ENCODE measurements at places on chromosomes 4 and X.

DNA sequence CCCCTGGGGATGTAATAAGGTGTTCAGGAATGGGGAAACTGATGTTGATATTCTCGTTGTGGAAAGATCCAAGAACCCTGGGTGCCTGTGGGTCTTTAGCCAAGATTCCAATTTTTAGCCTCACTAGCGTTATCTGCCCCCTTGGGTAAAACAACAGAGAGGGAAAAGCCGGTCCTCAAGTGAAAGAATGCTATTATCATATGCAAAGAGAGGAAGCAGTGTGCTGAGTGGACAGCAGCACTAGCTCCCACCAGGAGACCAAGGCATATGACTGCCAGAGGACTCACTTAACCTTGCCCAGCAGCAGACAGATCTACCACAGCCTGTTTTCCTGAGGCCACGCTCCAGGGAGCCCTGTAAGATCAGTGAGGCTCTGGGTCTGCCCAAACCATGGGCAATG lies 257.9 kb upstream of the CPEB2 start:
- DNase-seq = no peak

DNA sequence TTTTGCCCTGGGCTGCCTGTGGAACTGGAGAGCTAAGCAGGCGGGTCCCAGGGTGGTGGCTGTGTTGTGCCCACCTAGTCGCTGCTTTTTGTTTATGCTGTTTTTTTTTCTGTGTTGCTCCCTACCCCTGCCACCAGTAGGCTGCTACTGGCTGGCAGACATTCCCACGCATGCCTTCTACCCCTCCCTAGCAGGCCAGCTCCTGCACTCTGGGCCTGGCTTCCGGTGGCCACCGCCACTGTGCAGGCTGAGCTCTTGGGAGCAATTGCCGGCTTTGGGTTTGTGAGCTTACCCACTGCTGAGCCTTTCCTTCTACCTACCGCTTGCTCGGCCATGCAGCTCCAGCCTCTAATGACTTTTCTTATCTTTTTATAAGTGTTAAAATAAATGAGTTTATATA lies 57.6 kb downstream of the RBM46 start:
- no peak for DNase-seq

DNA sequence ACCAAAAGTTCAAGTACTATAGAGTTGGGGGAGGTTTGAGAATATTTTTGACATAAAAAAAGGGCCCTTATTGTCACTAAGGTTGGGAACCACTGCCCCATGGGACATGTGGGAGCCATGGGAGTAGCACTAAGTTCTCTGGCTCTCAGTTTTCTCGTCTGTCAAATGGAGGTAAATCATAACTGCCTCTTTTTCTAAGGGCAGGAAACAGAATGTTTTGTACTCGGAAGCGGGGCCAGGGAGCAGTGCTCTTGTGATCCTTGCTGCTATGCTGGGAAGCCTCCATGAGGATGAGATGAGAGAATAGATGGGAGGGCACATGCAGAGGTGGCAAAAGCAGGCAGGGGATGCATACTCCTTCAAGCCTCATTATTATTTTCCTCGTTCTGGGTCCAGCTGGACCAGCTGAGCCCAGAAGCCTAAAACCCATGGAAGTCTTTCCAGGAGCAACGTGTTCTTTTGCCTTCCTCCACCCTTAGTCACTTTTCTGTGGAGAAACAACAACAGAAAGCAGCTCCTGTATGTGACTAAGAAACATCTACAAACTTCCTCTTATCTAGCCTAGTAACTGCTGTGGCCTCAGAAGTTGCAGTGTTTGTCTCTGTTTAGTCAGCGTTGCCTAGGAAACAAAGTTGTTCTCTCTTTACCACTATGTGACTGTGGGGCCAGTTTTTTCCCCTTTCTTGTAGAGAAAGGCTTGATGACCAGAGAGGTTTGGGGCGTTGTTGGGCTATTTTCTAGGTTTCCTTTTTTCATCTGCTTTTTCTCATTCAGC lies 64.8 kb downstream of the TSC22D3 start:
- no peak for DNase-seq

DNA sequence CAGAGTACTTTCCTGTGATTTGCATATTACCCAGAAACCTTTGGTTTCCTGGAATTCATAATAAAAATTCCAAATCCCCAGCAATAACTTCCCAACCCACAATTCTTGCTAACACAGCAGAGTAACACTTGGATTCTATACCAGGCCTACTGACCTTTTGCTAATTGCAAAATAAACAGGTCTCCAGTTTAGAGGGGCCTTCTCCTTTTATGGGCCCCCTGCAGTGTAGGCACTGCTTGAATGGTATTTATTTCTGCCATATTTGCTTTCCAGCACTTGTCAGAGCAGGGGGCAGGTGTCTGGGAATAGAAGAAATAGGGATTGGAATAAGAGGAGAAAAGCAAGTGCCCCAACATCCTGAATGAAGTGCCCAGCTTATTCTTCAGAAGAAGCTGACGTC lies 25.3 kb upstream of the GPC3 start:
- DNase-seq = no peak

DNA sequence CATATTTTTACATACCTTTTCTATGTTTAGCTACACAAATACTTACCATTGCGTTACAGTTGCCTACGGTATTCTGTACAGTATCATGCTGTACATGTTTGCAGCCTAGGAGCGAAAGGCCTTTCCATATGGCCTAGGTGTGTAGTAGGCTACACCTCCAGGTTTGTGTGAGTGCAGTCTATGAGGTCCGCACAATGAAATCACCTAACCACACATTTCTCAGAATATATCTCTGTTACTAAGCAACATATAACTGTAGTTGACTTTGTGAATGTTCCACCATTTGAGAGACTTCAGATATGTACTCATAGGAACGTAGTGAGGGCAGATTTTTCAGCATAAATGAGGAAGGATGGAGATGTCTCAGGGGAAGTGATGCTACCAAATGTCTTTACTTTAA lies 62.6 kb downstream of the WWC2 start:
- no peak for DNase-seq

DNA sequence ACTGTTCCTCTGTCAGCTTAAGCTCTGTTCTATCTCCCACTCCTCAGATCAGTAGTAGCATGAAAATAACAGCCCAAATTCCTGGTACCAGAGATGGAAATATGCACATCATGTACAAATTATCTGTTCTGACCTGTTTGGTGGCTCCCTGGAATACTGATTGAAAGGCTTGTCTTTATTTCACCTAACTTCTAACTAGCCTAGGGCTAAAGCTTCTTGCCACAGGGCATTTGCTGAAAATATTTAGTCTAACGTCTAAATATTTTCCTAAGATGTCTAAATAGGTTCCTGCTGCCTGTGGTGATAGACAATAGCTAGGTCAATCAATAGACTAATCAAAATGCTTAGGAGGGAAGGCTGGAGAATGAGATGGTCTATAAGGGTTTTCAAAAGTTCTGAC lies 12.9 kb upstream of the PRMT9 start:
- DNase-seq = no peak

DNA sequence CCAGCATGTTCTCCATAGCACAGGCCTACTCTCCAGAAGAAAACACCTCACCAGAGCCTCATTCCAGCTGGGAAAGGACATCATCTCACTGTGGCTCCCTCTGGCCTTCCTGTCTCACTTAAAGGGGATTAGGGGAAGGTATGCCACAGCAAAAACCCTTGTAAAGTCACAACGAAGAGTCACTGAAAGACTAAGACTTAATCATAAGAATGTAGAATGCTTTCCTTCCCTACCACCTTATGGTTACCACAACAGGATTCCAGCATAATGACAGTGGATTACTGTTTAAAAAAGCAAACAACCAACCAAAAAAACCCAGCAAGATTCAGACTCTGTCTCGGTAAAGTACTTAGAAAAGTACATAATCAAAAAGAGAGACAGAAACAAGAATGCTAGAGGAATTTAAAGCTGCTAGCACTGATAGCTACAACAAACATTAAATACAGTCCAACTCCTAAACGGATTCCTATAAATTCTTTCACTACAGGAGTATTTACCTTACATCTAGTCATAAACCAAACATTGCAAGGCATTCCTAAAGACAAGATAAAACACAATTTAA lies 75.1 kb downstream of the BANK1 start:
- no peak for DNase-seq

DNA sequence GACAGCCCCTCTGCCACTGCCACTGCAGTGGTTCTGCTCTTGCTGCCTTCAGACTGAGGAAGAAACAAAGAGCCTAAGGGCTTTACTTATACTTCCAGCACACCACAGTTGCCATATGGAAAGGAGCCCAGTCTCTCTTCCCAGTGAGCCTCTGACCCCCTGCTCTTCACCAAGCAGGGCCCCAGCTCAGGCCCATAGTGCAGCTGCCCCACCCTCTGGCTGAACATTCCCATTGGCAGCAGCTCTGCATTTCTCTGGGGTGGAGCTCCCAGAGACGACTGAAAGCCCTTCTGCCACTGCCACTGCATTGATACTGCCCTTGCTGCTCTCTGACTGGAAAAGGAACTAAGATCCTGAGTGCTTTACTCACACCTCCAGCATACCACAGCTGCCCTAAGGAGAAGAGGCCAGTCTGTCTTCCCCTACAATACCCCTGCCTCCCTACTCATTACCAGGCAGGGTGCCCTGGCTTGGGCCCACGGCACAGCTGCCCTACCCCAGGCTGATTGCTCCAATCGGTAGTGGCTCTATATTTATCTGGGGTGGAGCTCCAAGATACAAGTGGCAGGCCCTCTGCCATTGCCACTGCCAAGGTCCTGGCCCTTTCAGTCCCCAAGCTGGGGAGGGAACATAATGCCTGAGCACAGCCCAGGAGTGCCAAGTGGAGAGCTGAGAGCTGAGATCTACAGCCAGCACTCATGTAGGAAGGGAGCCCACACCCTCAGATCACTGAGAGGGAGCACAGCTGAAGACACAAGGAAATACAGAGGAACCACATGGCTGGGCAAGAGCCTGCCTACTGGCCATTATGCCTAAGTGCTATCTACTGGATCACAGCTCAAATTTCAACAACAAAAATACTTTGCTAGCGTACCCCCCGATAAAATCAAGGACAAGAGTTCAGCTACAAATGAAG lies 36.0 kb downstream of the AWAT2 start:
- peak; percentile 64 for DNase-seq

GRCh38 chr4:83323136-83323535 lies 11.5 kb downstream of the HPSE start:
- DNase-seq = no peak

DNA sequence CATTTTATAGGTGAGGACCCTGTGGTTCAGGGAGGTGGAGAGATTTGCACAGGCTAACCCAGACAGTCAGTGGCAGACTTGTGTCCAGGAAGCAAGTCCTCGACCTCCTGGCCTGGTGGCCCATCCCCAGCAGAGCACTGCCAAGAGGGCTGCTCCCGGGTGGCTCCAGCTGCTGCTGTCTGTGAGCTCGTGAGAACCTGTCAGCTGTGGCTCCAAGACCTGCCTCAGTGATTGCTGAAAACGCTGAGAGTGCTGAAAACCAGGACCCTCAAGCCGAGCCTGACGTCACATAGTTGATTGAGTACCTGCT lies 74.2 kb downstream of the RTL9 start:
- no peak for DNase-seq

GRCh38 chr4:52869196-52869595 lies 7.1 kb downstream of the RASL11B start:
- DNase-seq = peak; percentile 79

GRCh38 chr4:178339769-178340168 lies 897.5 kb upstream of the AGA start:
- DNase-seq = no peak

DNA sequence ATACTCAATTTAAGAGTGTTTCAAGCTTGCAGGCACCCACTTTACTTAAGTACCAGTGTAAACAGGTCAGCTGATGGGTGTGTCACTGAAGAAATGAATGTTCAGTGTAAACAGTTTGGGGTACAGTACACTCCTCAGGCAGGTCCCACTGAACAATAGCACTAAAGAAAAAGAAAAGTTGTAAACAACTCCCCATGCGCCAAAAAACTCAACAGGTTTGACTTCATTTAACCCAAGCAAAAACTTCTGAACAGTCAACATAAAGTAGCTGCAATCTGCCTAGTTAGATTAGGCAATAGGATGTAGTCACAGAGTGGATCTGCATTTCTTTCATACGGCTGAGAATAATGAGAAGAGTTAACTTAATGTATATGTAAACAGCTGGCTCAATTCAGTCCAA lies 93.2 kb downstream of the FAM13A start:
- no peak for DNase-seq

- DNase-seq = no peak
These were observed 274.3 kb upstream of the IL1RAPL1 start for GRCh38 chrX:28312965-28313364.

GRCh38 chr4:126180642-126181041 lies 865.9 kb downstream of the FAT4 start:
- DNase-seq = no peak

- DNase-seq = no peak
These were observed 118.3 kb upstream of the ETNPPL start for GRCh38 chr4:108881190-108881589.

DNA sequence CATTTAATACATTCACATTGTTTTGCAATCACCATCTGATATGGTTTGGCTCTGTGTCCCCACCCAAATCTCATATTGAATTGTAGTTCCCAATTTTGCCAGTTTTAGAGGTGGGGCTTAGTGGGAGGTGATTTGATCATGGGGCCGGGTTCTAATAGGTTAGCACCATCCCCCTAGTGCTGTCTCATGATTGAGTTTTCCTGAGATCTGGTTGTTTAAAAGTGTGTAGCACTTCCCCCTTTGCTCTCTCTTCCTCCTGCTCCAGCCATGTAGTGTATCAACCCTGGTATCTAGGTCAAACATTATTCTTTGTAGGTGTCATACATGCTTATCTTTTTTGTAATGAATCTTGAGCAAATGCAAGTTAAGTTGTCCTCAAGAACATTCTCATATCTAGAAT lies 83.3 kb upstream of the KIT start:
- DNase-seq = no peak

- peak; percentile 61 for DNase-seq
These were observed 16.1 kb upstream of the ATP8A1 start for GRCh38 chr4:42673082-42673425.

- DNase-seq = no peak
These were observed 54.9 kb downstream of the USO1 start for GRCh38 chr4:75779105-75779757.

DNA sequence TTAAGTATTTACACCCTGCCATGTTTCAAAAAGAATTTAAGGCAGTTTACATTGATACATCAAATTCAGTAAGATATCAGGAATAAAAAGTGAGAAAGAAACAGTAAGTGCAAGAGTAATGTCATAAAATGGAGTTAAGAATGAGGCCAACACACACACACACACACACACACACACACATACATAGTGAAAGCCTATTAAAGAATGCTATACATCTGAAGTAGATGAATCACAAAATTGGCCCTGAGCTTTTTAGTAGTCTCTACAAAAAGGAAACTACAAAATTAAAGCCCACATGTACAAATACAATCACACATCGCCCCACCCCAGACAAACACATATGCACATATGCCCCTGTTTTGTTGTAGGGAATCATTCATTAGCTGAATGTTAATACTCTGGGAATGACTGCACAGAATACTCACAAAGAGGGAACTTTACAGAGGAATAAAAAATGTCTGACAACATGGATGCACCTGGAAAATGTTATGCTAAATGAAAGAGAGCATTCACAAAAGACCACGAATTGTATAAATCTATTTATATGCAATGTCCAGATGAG lies 428.8 kb downstream of the IL15 start:
- DNase-seq = no peak
